ENCODE measurements at places on chromosomes 13 and 19.

DNA sequence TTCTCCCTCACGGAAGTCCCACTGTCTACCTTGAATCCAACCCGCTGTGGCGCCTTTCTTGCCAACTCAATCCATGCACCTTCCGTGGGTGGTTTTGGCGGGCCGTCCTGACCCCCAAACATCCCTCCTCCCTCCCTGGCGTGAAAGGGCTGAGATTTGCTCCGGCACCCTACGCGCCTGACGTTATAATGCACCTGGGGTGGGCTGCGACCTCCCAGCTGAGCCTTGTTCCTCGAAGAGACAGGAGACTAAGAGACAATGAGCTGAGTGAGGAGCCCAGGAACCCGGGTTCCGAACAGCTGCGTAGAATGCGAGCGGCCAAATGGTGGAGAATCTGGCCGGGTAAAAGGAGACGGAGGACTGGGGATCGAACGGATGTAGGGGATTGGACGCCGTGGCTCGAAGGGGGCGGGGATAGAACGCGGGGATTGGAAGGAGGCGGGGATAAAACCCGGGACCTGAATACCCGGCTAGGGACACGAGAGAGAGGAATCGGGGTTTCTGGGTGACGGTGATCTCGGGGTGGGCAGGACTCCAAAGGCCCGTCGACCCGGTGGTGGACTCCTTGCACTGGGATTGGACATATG is at the start of gene CPT1C:
CPT1C (plus strand) TSS at position 461 of the 587 bp plus-strand sequence. CDS start 1,137 bp downstream, outside the sequence.
- DNase-seq, result peak; percentile 26

DNA sequence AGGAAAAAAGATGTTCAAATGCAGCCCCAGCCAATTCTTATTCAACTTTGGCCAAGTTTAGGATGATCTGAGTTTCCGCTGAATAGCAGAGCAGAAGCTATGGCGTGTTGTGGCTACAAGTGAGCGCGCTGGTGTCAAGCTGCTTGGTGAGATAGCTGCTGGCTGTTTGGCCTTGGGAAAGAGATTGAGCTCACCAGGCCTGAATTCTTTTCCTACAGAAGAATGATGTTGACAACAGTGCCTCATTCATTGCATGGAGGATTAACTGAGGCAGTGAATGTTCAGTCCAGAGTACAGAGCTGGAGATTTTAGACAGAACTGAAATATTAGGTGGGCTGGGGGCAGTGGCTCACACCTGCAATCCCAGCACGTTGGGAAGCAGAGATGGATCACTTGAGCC is 31.5 kb upstream of the MAP3K10 start:
- DNase-seq, result no peak

- DNase-seq, result no peak
These were observed 48.4 kb downstream of the CAB39L start for GRCh38 chr13:49395451-49395865.

DNA sequence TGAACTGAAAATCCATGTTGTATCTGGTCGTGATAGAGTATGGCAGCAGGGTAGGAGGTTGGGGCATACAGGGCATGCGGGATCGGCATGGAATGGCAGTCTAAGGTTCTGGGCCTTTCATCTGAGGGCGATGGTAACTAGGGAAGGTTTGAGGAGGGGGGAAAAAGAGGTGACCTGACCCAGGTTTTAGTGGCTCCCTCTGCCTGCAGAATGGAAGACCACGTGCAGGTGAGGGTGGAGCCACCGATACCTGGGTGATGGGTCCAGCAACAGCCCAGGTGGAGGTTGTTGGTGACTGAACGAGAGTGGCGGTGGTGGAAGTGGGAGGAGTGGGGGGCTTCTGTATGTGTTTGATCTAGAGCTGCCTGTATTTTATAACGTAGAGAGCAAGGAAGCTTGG is 3.8 kb downstream of the ZNF749 start:
- DNase-seq, result no peak

- DNase-seq, result no peak
These were observed 2141.2 kb downstream of the PCDH9 start for GRCh38 chr13:65088906-65089305.

DNA sequence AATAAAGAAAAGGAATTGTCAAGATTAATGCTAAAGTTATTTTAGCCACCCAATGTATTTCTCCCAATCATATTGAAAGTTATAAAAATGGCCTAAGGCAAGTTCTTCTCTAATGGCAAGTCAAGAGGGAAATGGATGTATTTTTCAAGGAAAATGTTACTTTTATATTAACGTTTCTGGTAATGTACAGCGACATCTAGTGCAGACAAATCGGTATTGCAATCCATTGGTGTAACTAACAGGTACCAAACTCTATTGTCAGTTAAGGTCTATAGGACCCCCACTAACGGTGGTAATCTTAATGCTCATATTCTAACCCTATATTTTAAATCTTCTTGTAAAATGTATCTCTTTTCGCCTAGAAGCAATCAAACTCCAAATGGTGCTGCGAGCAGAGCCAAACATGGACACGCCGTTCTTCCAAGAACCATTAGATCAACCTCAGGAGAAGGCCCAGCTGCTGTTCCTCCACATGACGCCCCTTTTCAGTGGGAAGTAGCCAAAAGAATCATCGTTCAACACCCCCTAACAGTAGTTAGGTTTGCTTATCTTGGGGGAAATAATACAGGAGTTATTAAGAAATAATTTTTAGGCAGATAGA is 98.5 kb upstream of the PABPC3 start:
- peak; percentile 47 for DNase-seq

DNA sequence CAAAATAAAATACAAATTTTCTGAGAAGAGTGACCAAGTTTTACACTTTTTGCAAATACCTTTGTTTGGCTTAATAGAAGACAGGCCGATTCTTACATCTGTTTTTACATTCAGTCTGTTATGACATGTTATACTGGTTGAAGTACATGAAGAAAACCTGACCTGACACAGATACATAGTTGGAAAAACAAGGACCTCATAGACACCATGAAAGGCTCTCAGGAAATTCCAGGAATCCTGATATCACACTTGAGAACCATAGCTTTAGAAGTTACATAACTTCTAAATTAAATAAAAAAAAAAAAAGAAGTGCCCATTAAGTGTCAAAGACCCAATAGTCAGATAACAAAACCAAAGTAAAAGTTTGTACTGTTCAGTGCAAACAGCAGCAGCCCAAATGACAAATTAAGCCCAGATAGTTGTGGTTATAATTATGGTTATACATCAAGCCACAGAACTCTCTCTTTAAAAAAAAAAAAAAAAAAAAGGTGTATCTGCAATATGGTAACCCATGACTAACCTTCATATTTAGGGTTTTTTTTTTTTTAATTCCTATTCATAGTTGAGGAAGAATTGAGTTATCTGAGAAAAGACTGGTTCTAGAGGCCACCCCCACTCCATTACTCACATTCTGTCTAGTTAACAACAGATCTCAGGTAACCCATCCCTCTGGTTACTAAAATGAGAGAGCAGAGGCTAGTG is 19.8 kb downstream of the RBM26 start:
- no peak for DNase-seq

DNA sequence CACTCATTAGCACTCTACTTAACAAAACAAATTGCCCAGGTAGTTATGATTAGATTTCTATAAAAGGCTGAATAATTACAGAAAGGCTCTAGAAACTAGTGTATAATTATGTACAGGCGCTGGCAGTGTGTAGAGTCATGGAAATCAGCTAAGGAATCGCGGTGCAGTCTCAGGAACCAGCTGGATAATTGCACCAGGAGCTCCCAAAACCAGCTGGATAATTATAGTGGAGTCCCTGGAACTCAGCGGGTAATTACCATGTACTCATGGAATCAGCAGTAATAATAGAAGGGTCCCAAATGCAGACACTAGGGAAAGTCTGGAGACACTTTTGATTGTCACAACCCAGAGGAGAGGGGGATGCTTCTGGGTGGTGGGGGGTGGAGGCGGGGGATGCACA is 23.2 kb upstream of the TTYH1 start:
- DNase-seq, result no peak

DNA sequence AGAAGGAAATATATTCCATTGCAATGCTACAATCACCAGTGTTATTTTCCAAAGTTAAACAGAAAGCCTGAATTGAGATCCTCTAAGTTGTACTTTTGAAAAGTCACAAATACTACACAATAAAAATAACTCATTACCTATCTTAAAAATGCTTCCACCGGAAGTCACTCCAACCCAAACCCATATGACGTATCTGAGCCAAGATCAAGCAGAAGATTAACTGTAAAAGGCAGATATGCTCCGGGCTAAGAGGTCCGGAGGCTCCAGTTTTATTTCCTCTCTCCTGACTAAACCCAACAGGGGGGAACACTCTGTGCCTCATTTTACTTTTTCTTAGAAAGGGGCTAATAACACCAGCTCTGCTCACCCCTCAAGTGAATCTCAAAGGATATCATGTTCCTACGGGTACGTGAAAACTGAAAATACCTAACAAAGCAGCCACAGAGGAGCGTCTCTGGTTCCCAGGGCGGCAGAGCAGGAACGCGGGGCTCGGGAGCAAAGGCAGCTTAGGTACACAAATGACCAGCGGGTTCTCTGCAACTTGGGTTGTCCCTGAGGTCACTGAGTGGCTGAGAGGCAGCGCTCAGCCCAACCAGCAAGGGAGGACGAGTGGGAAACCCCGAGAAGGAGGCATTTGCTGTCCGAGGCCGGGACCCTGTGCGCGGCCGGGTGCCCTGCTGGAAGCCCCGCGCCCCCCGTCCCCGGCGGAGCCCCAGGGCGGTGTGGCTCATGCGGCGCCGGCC is 750 bp downstream of the RAB20 start:
- DNase-seq, result peak; percentile 70
